ENCODE measurements at places on chromosomes 2 and 18.

- DNase-seq: no peak
- H3K4me1 ChIP-seq: 0 out of 2 replicates have a peak, but pooled peaks cover 2% of the 10 kb centered on the region
- no peak overlapping the region for H3K4me3 ChIP-seq
- H3K27me3 ChIP-seq: no peaks in the 10 kb centered on the region
- H3K36me3 ChIP-seq: peaks cover 9% of the 10 kb centered on the region
These were observed 114.8 kb downstream of the ZNF516 start for GRCh38 chr18:76380127-76380729.

- no peaks in the 10 kb centered on the region for H3K27me3 ChIP-seq
- H3K4me1 ChIP-seq: no peaks in the 10 kb centered on the region
- H3K27ac ChIP-seq: no peak overlapping the region
- no peak for DNase-seq
- no peaks in the 10 kb centered on the region for H3K36me3 ChIP-seq
These were observed 7.6 kb upstream of the THOC1 start for GRCh38 chr18:275486-275885.

- no peaks in the 10 kb centered on the region for H3K4me1 ChIP-seq
- no peak overlapping the region for H3K4me3 ChIP-seq
- no peak overlapping the region for H3K27ac ChIP-seq
These were observed 156.3 kb downstream of the DOCK10 start for GRCh38 chr2:224885836-224886547.

- H3K27ac ChIP-seq: no peak overlapping the region
- H3K4me1 ChIP-seq: peaks cover 4% of the 10 kb centered on the region
- DNase-seq: no peak
- H3K27me3 ChIP-seq: no peaks in the 10 kb centered on the region
These were observed 35.2 kb downstream of the MTERF4 start for GRCh38 chr2:241066893-241067341.

DNA sequence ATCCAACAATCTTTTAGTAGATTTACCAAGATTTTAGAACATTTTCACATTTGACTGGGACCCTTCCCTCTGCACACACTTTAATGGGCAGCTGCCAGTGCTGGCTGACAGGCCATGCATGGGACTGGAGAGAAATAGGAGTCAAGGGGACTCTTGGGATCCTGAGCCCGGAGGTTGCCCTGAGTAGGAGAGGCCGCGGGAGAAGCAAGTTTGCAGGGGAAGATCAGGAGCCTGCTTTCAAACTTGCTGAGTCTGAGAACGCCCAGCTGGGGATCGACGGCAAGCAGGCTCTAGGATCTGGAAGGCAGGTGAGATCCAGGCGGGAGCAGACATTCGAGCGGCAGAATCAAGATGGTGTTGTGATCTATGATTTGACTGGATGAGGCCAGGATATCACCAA lies 186.1 kb downstream of the HDAC4 start:
- no peak overlapping the region for H3K27ac ChIP-seq
- no peak for DNase-seq
- H3K4me3 ChIP-seq: no peak overlapping the region
- peaks cover 4% of the 10 kb centered on the region for H3K4me1 ChIP-seq
- no peaks in the 10 kb centered on the region for H3K27me3 ChIP-seq

DNA sequence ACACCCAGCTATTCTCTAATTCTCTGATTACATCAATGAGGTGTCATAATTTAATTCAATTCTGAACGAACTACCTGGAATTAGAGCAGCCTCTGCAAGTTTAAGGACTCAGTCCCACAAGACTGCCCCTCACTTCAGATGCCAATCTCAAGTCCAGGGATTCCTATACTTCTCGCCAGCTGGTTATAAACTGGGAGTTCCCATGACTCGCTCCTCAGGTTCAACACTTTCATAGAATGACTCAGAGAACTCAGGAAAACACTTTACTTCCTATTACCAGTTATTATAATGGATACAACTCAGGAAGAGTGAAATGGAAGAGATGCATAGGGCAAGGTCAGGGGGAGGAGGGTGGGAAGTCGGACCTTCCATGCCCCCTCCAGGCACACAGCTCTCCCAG lies 112.3 kb upstream of the ATP5MC3 start:
- H3K27me3 ChIP-seq: no peaks in the 10 kb centered on the region
- no peaks in the 10 kb centered on the region for H3K4me1 ChIP-seq
- H3K4me3 ChIP-seq: no peak overlapping the region
- H3K36me3 ChIP-seq: no peaks in the 10 kb centered on the region
- no peak for DNase-seq

GRCh38 chr2:203909261-203909967 lies 27.1 kb upstream of the ICOS start:
- DNase-seq: no peak
- no peak overlapping the region for H3K27ac ChIP-seq
- no peaks in the 10 kb centered on the region for H3K36me3 ChIP-seq
- no peaks in the 10 kb centered on the region for H3K27me3 ChIP-seq
- H3K4me3 ChIP-seq: no peak overlapping the region
- H3K4me1 ChIP-seq: no peaks in the 10 kb centered on the region

DNA sequence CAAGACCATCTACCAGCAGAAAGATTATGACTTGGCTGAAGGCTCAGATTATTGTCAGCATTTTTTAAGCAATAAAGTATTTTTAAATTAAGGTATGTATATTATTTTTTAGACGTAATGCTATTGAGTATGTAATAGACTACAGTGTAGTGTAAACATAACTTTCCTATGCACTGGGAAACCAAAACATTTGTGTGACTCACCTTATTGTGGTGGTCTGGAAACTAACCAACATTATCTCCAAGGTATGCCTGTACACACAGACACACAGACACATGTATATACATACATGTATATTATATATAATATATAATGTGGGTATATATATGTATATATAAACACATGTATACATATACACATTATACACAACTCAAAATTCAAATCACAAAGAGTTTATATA lies 9.1 kb upstream of the TMEFF2 start:
- DNase-seq: no peak
- no peaks in the 10 kb centered on the region for H3K27me3 ChIP-seq
- H3K27ac ChIP-seq: no peak overlapping the region
- H3K4me3 ChIP-seq: no peak overlapping the region

DNA sequence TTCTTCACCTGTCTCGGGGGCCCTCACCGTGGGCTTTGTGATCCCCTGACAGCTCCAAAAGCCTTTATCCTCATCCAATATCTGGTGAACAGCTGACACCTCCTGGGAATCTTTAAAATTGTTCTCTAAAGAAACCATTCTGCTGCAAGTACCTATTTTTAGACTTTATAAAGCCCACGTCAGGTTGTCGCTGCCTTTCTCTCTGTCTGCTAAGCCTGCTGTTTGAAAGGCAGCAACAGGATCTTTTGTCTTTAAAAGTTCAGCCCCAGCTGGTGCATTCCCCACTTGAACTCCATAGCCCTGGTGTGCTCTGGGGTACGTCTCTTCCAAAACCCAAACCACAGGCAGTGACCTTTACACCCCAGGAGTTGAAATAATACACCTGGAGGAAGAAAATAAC lies 145.0 kb downstream of the NEDD4L start:
- H3K36me3 ChIP-seq: no peaks in the 10 kb centered on the region
- peaks cover 7% of the 10 kb centered on the region for H3K4me1 ChIP-seq
- no peak for DNase-seq
- no peak overlapping the region for H3K27ac ChIP-seq
- no peak overlapping the region for H3K4me3 ChIP-seq
- H3K27me3 ChIP-seq: no peaks in the 10 kb centered on the region

GRCh38 chr2:171595896-171596295 lies 73.6 kb downstream of the CYBRD1 start:
- no peaks in the 10 kb centered on the region for H3K4me1 ChIP-seq
- no peak for DNase-seq

DNA sequence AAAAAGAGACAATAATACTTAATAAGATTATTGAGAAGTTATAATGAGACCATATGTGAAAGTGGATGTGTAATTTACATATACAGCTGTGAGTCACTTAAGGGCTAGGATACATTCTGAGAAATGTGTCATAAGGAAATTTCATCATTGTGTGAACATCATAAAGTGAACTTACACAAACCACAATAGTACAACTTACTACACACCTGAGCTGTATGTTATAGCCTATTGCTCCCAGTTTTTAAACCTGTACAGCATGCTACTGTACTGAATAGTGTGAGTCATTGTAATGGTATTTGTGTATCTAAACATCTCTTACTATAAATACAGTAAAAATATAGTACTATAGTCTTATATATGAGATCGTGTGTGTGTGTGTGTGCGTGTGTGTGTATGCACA lies 1420.3 kb upstream of the PIK3C3 start:
- H3K36me3 ChIP-seq: no peaks in the 10 kb centered on the region
- H3K4me1 ChIP-seq: no peaks in the 10 kb centered on the region
- no peak for DNase-seq
- no peak overlapping the region for H3K27ac ChIP-seq
- H3K4me3 ChIP-seq: no peak overlapping the region
- H3K27me3 ChIP-seq: no peaks in the 10 kb centered on the region

DNA sequence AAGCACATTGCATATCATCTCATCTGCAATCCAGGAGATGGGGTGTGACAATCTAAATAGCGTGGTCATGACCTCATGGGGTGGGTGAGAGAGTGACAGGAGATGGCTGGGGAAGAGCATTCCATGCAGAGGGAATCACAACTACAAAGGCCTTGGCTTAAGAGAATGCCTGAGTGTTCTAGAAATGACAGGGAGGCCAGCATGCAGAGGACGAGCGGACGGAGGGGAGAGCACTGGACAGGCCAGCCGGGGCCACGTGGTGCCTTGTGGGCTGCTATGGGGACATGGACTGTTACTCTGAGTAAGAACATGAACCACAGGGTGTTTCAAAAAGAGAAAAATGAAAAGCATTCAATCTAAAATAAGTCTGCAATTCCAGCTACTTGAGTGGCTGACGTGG lies 117.9 kb upstream of the ODC1 start:
- H3K4me3 ChIP-seq: no peak overlapping the region
- H3K4me1 ChIP-seq: no peaks in the 10 kb centered on the region
- H3K27me3 ChIP-seq: no peaks in the 10 kb centered on the region
- no peak overlapping the region for H3K27ac ChIP-seq
- no peak for DNase-seq
- peaks cover under 1% of the 10 kb centered on the region for H3K36me3 ChIP-seq

- DNase-seq: no peak
- peaks cover 3% of the 10 kb centered on the region for H3K27me3 ChIP-seq
- H3K27ac ChIP-seq: no peak overlapping the region
- no peak overlapping the region for H3K4me3 ChIP-seq
These were observed 61.0 kb downstream of the PTH2R start for GRCh38 chr2:208467564-208467963.

DNA sequence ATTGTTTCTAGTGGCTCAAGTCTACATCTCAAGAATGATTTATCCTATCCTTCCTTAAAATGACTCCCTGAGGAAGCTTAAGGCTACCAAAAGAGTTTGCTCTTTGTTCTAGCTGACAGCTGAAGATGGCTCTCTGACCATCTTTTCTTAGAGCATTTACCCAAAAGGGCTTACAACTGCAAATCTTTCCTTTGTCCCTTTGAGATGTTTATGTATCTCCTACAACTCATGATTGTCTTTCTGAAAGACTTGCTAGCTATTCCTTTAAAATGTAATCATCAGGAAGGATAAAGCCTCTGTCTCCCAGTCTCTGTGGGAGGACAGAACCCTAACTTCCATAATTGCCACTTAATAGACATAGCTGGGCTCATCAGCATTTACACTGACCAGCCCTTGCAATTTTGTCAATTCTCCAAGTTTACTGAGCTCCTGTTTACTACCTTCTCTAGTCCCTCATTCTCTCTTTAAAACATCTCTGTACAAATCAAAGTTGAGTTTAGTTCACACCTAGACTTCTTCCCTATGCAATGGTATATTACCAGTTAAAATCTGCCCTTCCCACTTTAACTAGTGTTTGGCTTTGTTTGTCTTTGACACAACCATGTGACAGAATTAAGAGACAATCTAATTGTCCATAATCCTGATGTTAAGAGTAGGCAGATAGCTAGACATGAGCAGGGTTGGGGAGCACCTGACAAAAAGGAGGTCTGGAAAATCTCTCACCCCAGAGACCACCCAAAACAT lies 188.2 kb downstream of the PTH2R start:
- H3K27me3 ChIP-seq: no peaks in the 10 kb centered on the region
- H3K4me1 ChIP-seq: no peaks in the 10 kb centered on the region
- no peaks in the 10 kb centered on the region for H3K36me3 ChIP-seq
- no peak overlapping the region for H3K4me3 ChIP-seq

- H3K4me3 ChIP-seq: no peak overlapping the region
- H3K27ac ChIP-seq: no peak overlapping the region
- H3K4me1 ChIP-seq: no peaks in the 10 kb centered on the region
- no peak for DNase-seq
- H3K36me3 ChIP-seq: no peaks in the 10 kb centered on the region
These were observed 188.7 kb upstream of the NRXN1 start for GRCh38 chr2:51220606-51221005.

DNA sequence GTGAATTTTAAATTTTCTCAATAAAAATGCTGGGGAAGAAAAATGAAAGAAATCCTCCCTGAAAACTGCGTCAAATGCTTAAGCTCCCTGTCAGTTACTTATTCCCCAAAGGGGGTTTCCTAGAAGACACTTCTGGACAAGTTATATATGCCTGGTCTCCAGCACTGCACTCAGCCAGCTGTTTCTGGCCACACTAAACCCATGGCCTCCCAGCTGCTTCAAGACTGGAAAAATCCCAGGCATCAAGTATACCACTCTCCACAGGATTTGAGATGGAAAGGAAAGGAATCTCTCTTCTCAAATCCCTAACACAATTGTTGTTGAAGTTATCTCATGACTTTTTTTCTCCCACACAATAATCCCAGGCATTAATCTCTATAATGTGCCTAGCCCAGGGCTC lies 245.7 kb downstream of the NBAS start:
- H3K4me3 ChIP-seq: no peak overlapping the region
- H3K27me3 ChIP-seq: no peaks in the 10 kb centered on the region
- H3K4me1 ChIP-seq: no peaks in the 10 kb centered on the region
- no peak overlapping the region for H3K27ac ChIP-seq
- H3K36me3 ChIP-seq: no peaks in the 10 kb centered on the region

DNA sequence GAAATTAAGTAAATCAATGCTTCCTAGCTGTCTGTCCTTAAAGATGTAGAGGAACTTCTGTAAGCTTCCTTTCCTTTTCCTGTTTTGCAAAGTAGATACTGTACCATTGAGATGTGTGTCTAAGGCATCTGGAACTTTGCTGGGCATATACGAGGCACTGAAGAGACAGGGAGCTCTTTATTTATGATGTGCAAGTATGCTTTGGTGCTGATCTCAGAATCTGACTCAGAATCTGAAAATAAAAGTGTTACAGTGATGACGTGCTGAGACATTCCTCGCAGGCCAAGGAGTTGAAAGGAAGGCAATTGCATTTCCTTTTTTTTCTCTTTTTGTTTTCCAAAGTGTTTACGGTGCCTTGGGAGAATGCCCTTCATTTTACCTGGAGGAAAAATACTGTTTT lies 230.9 kb upstream of the RGPD4 start:
- no peak for DNase-seq
- no peak overlapping the region for H3K27ac ChIP-seq
- no peaks in the 10 kb centered on the region for H3K27me3 ChIP-seq
- H3K4me1 ChIP-seq: no peaks in the 10 kb centered on the region
- H3K4me3 ChIP-seq: no peak overlapping the region

All from iPS DF 6.9 (cell line).